ENCODE measurements at places on chromosomes 16 and 17.
A peak's percentile ranks its signal among the peaks of the same experiment; 100 is the strongest.

- no peak for DNase-seq
Observed at GRCh38 chr17:72476575-72476986, 355.8 kb downstream of the SOX9 start.

GRCh38 chr17:80899402-80900268, 92.0 kb upstream of the CHMP6 start:
- no peak for DNase-seq

DNA sequence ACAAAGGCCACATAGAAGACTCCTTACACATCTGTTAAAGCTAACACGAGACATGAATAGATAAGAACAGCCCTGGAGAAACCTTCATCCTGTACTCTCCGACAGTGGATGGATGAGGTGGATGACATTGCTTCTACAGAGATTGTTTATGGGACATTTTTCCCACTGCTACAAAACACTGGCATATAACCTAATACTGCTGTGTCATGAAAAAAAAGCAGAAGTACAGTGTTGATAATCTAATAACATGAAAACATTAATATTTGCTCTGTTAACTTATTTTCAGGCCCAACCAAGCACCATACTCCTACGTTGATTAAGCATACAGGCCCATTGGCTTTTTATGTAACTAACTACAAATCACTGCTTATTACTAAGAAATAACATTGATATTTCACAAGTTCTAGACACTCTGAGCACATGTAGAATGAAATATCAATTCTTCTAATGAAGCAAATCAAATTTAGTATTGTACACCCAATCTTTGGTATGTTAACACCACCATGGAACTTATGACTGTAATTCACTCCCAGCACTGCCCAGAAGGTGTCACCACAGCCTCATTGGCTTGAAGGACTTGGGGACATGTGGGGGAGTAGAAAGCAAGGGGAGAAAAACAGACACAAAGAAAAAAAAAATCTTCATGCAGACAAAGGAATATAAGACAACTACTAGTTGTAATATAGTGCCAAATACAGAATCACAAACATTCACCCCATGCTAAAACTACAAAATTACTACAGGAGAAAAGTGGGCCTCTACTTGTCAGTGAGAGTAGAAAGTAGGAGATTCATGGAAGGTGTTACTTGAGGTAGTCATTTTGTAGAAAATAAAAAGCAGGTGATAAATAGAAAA, 330.0 kb upstream of the PMFBP1 start:
- peak; percentile 18 for DNase-seq

DNA sequence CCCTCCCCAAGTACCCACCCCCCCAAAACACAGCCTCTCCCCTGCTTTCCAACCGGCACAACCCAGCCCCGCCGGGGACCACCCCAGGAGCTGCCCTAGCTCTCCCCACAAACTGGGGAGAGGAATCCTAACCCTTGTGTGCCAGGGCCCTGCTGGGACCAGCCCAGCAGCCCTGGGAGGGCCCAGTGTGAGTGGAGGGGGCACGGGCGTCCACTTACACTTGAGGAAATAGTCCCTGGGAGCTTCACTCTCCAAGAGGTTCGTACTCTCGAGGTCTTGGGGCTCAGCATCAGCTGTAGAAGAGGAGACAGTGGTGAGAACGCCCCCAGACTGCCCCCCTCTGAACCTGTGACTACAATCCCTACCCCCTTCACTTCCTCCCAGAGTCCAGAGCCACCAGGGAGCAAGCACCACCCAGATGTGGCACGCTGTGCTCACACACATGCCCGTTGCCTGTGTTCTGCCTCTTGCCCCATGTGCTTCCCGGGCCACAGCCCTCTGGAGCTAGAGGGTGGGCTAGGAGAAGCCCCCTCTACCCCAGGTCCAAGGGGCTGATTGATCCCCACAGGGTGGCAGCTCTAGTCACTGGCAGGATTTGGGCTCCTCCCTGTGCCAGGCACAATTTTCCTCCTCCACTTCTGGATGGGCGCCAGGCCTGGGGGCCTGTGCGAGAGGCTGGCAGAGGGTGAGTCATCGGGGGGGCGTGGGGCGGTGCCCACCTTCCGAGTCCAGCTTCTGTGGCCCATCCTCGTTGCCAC, 3.0 kb downstream of the TRIM47 start:
- no peak for DNase-seq

DNA sequence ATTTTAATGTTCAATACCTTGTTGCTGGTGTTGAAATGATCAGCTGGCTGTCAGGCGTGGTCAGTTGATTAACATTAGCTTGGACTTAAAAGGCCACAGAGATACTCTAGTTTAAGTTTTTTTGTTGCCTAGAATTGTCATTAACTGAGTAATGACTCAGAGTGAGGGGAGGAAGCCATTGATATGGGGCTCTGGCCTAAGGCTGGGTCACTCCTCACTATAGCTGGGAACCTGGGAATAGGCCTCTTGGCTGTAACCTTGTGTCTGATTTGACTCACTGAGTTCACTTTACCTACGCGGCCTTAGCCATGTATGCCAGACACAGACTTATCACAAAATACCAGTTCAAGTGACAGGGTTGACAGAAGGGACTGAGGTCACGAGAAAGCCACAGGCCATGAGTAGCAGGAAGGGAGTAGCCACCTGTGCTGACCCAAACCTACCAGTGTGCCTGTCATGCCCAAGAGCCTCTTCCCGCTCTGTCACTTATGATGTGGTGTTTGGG, 37.9 kb upstream of the ADCY7 start:
- DNase-seq, result no peak

- no peak for DNase-seq
Observed at GRCh38 chr17:80394629-80395216, 20.2 kb upstream of the ENDOV start.

DNA sequence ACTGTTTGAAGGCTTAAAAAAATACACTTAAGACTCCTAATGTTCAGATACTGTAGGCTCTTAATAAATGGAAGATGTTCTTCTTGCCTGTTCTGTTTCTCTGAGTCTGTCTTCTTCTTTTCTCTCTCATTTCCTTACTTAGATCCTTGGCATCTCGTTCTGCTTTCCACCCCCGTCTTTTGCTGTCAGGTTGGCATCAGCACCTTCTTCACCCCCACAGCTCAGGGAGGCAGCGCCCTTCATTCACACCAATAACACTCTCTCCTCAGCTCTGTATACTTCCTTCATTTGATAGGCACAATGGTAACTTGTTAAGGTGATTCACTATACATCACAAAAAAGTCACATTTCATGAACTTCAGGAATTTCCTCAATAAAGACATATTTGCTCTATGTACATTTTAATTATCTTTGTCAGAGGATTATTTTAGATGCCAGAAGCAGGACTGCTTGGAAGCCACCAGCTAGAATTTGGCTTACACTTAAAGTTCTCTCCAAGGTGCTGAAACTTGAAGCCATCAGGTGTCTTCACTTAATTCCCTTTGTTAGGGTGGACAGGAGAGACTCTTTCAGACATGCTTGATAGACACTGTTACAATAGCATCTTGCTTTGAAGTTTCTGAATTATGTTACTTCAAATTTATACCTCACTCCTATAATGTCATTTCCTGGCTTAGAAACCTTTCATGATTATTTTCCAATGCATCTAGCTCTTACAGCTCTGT, 670.1 kb upstream of the C16orf82 start:
- DNase-seq, result no peak

GRCh38 chr17:66523378-66524200, 221.2 kb downstream of the PRKCA start:
- DNase-seq, result no peak

DNA sequence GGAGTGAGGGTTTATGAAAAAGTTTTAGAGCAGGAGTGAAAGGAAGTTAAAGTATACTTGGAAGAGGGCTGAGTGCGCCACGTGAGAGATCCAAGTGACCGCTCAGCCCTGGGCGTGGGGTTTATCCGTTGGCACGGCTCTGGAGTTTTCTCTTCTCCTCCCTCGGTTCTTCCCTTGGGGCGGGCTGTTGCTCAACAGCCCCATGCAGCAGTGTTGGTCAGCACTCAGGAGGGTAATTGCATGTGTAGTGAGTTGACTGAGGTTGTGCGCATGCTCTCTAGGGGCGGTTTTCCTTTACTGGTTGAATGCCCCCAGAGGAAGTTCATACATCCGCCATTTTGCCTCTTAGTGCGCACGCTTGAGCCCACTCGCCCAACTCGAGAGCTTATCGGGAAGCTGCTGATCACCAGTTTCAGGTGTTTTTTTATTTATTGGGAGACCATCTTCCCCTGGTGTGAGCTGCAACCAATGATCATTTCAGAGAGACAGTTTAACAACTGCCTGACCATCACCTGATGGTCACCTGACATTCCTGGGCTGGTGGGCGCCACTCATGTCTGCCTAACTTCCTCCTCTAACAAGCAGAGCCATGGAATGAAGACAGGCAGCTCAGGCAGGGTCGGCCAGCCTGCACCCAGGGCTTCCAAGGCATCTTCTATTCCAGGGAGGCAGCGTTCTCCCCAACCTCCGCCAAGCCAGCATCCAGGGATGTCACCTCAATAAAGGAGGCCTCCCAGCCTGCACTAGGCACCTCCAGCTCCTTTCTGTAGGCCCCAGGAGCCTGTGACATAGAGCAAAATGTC, 41.3 kb upstream of the DNAH17 start:
- no peak for DNase-seq

DNA sequence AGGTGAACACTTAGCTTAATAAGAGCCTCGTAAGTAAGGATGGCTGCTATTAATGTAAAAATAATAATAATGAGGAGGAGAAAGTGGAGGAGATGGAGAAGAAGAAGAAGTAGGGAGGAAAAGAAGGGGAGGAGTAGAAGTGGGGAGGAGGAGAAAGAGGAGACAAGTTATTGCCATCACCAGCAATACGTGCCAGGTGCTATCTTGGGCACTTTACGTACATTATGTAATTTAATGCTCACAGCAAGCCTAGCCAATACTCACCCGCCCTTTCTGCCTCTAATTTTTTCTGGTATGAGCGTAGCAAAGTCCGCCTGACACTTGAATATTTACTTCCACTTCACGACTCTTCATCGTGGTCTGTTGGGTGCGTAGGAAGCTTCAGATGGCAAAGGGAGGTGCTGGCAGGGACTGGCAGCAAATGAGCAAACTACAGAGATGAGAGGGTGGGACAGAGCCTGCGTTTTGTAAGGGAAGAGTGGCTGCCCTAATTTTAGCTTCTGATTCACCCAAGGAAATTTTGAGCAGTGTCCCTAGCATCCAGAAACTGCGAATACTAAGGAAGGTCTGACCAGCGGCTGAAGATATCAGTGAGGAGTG, 42.1 kb upstream of the CDH13 start:
- DNase-seq, result no peak

DNA sequence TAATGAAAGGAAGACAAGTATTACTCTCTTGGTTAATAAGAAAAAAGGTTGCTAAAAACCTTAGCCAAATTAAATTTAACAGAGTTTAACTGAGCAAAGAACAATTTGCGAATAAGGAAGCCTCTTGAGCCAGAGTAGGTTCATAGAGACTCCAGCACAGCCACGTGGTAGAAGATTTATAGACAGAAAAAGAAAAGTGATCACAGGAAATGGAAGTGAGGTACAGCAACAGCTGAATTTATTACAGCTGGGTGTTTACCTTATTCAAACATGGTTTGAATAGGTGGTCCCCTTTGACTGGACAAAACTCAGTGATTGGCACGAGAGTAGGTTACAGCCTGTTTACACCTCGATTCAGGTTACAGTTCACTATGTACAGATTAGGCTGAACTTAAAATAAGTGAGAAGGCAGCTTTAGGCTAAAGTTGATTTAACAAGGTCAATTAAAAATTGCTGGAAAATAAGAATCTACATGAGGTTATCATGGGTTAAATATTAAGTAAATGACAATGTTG, 3.3 kb upstream of the CCL15 start:
- no peak for DNase-seq

- DNase-seq, result no peak
Observed at GRCh38 chr16:400061-400591, 1.6 kb upstream of the DECR2 start.

DNA sequence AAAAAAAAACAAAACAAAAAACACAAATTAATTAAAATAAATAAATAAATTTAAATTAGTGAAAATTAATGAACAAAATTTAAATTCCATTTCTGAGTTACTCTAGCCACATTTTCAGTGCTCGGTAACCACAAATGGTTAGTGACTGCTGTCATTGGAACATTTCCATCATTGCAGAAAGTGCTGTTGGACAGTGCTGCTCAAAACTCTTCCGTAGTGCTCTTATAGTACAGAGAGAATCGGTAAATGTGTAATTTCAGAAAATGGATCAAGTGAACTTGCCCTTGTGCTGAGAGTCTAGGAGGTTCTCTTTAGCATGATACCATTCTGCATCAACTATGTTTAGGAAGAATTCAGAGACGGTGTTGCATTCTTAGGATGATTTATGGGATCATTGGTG, 23.7 kb downstream of the ZNRF1 start:
- no peak for DNase-seq

GRCh38 chr17:35286120-35286781, 43.4 kb downstream of the SLFN5 start:
- no peak for DNase-seq

- DNase-seq, result no peak
Observed at GRCh38 chr17:8163978-8164814, 1.4 kb upstream of the VAMP2 start.

- DNase-seq, result no peak
Observed at GRCh38 chr17:57400648-57401047, 144.3 kb downstream of the MSI2 start.

DNA sequence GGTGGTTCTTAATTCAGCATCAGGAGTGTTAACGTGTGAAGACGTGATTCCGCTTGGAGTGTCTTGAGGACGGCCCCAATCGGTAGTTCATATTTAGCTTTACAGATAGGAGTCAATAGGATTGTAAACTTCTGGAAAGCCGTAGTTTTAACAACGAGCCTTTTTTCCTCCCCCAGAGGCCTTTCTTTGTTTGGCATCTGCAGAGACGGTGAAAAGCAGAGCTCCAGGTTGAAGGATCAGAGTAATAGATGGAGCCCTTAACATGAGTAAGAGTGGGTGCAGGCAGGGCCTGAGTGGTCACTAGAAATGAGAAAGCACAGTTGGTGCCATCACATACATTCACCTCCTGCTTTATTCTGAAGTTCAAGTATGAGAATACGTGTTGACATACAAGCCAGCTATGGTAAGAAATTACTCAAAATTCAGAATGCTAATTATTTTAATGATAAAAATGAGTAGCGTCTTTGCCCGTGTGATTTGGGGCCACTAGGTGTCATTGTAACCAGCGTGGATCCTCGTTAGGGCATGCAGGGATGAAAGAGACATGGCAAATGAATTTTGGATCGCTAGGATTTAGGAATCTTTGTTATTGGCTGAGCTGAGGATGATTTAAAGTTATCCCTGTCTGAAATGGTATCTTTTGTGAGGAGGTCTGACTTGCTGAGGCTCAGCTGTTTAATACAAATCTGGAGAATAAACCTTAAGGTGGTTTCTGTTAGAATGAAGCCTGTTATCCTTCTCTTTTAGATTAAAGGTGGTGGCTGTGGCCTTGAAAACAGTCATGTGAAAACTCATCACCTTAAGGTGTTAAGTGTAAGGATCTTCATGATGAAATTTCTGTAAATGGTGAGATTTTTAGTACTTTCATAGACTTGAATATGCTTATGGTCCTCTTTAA, 18.6 kb downstream of the PRCD start:
- DNase-seq, result no peak

- DNase-seq, result no peak
Observed at GRCh38 chr17:56935461-56935860, 21.6 kb upstream of the TRIM25 start.

GRCh38 chr16:71341881-71342280, 16.6 kb upstream of the CALB2 start:
- DNase-seq, result no peak

Measured in kidney epithelial cell (primary cell).